ENCODE measurements at places on chromosomes 7 and 10.

- DNase-seq: no peak
These were observed 403.2 kb upstream of the MGMT start for GRCh38 chr10:129063877-129064276.

GRCh38 chr7:44211126-44211675, 10.4 kb downstream of the YKT6 start:
- DNase-seq: no peak

GRCh38 chr10:88077977-88078376, 214.6 kb downstream of the PTEN start:
- DNase-seq: no peak

DNA sequence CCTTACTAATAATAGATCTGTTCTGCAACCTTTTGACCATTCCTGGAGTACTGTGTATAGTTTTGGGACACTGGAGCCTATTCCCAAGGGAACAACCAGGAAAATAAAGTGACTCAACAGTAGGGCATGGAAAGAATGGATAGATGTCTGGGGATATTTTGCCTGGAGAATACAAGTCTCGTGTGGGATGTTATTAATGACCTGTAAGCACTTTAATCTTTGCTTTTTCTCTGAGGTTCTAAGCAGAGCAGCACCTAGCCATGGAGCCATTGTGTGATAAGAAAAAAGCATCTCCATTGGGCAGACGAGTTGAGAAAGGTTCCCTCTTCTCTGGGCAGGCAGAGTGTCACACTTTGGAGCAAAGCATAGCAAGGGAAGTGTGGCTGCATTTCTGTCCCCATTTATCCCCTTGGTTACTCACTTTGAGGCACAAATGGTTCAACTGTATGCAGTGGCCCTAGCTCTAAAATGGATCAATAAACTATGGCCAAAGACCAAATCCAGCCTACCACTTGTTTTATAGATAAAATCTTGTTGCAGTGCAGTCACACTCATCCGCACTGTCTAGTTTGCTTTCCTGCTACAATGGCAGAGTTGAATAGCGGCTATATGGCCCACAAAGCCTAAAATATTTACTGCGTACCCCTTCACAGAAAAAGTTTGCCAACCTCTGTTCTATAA, 21.0 kb upstream of the CCDC71L start:
- DNase-seq: no peak

DNA sequence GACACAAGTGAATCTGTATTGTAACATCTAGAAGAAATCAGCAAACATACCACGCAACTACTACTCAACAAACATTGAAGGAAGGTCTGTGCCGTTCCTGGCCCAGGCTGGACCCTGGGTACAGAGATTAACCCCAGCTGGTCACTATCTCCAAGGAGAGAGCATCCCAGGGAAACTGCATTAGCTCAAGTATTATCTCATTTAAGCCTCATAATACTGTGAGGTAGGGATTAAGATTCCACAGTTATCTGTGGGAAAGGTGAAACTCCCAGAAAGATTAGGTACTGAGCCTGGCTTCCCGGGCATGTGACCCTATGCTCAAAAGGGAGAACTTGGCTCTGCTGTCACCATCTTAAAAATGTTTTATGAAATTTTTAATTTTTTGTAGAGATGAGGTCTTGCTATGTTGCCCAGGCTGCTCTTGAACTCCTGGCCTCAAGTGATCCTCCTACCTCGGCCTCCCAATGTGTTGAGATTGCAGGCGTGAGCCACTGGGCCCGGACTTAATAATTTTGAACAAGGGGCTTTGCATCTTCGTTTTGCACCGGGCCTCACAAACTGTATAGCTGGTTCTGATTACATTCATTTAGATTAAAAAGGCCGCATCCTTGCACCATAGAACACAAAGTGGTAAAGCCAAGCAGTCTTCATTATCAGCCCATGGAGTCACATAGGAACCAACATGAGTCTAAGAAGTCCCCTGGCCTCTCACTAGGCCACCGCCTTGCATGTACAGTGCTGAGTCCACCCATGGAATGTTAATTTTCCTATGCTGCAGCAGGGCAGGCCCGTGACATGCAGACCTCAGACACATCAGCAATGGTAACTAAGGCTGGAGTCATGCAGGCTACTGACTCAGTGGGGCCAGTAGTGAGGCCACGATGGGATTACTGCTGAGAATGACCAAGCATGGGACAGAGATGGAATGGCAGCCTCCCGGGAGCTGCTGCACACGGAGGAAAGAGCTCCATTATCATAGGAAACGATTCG, 5.5 kb upstream of the CTBP2 start:
- DNase-seq: no peak

- no peak for DNase-seq
These were observed 105.6 kb downstream of the LYZL1 start for GRCh38 chr10:29394321-29394932.

GRCh38 chr10:308101-308500, 172.8 kb downstream of the ZMYND11 start:
- DNase-seq: no peak

GRCh38 chr10:73159038-73159648, 8.7 kb downstream of the ECD start:
- DNase-seq: peak; percentile 75

- no peak for DNase-seq
These were observed 6.6 kb downstream of the LEP start for GRCh38 chr7:128247640-128248194.

DNA sequence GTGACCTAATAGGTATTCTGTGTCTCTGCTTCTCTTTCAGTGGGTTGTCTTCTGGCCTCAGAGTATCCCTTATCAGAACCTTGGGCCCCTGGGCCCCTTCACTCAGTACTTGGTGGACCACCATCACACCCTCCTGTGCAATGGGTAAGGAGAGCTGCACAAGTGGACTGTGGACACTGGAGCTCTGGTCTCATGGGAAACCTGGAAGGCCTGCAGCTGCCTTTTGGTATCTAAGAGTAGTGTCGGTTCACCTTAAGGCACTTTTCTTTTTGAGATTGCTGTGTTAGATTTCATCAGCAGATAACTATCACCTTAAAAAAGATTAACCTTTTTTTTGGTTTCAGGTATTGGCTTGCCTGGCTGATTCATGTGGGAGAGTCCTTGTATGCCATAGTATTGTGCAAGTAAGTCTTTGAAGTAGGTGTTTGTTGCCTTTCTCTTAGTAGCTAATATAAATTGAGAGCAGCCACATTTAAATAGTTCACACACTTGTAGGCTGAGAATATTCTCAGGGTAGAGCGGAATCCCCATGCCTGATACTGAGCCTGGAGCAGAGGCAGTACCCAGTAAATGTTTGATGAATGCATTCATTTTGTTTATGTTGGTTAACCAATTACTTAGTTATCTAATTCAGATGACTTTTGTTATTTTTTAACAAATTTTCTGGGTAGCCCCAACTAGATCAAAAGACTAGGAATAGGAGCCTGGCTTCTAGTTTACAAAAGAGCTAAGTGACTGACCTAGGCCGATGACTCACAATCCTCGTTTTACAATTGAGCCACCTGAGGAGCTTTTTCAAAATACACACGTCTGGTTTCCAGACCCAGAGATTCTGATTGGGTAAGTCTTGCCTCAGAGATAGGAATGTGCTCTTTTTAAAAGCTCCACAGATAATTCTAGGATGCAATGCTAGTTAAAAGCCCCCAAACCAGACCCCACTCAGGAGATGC, 3.6 kb downstream of the TMEM254 start:
- no peak for DNase-seq

- DNase-seq: peak; percentile 60
These were observed 517.5 kb upstream of the GALNT17 start for GRCh38 chr7:70614237-70615045.

DNA sequence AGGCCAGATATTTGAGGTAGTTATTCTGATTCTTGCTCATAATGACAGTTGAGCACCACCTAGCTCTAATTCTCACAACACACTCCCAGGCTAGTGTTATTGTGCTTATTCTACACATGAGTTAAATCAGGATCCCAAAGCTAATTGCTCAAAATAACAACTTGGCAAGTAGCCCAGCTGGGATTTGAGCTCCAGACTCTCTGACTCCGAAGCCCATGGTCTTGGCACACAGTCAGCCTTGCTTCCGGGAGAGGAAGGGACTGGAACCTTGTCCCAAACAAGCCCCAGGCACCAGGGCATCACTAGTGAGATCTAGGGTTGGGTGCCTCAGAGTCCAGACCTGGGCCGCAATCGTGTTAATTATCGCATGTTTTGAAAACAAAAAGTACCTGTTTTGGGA, 101.4 kb downstream of the GPAM start:
- DNase-seq: no peak

GRCh38 chr7:123070702-123071286, 75.3 kb upstream of the TAS2R16 start:
- peak; percentile 3 for DNase-seq

DNA sequence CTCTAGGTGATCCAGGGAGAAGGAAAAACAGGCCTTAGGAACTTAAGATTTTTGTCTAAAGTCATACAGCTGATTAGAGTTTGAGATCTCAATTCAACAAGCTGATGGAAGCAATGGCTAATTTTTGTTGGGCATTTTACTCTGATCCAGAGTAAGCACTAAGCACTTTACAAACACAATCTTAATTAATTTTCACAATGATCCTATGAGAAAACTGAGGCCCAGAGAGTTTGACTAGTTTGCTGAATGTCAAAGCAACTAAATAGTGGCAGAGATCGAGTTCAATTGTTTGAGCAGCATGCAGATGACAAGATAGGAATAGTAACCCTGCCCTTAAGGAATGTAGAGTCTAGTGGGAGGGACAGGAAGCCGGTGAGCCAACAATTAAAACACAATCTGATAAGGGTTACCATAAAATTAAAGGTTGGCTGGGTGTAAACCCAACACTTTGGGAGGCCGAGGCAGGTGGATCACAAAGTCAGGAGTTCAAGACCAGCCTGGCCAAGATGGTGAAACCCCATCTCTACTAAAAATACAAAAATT, 13.5 kb upstream of the RPEL1 start:
- no peak for DNase-seq

GRCh38 chr7:70893971-70894715, 237.8 kb upstream of the GALNT17 start:
- DNase-seq: no peak

- peak; percentile 20 for DNase-seq
These were observed 10.6 kb upstream of the LIPM start for GRCh38 chr10:88791924-88792323.

DNA sequence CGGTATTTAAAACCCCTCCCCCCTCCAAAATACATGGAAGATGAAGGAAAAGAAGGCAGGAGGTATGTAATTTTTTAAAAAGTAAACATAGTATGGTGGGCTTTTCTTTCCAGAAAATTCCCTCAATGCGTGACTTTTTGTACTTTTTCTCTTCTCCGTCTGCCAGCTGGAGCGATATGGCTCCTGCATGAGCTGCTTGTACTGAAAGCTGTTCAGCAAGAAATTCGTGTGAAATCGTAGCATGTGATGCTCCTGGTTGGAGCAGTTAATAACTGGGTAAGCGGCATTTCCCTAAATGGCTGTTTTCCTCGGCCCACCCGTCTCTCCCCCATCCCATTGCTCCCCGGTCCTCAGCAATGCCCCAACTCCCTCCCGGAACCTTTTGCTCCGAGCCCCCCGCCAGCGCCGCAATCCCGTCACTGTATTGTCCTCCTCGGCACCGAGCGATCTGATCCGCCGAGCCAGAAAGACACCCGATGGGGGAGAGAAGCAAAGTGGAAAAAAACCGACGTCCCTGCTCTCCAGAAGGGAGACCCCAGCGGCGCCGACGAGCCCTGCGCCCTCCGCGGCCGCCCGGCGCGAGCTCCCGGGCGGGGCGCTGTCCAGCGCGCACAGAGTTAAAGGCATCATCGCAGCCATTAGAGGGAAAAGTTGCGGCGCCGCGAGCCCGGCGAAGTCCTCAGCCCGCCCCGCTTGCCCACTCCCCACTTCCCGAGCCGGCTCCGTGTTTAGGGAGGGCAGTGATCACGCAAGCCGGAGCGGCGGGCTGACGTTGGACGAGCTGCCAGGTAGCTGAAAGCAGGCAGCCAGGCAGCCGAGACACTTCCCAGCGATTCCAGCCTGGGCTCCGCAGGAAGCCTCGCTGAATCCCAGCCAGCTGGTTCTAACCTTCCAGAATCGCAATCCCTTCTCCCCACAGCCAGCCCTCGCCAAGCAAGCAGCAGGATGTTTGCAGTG, at the start of gene VSTM2A:
Gene VSTM2A, plus strand, starts transcription at position 707 of the 957 bp plus-strand sequence. CDS start 356 bp downstream, outside the sequence.
- DNase-seq: peak; percentile 2

DNA sequence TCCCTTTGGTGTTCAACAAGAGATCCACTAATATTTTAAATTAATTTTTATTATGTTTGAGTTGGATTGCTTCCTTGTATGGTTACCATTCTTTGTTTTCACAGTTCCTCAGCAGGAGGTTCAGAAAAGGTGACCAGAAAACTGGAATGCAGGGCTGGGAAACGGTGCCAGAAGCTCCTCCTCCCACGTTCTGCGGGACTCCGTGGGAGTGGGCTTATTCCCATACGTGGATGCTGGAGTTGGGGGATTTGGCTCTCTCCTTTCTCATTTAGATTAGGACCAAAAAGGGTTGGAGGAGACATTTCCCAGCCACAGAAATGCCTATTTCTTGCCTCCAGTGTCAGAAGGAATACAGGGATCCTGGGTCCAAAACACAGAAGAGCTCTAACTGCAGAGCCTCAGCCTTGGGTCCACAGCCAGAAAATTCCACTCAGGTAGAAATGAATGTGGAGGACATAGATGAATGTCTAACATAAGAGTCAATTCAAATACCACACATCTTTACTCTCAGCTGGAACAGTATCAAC, 56.0 kb downstream of the SORBS1 start:
- DNase-seq: no peak

GRCh38 chr7:74252893-74253292, 1.3 kb downstream of the RFC2 start:
- peak; percentile 69 for DNase-seq

DNA sequence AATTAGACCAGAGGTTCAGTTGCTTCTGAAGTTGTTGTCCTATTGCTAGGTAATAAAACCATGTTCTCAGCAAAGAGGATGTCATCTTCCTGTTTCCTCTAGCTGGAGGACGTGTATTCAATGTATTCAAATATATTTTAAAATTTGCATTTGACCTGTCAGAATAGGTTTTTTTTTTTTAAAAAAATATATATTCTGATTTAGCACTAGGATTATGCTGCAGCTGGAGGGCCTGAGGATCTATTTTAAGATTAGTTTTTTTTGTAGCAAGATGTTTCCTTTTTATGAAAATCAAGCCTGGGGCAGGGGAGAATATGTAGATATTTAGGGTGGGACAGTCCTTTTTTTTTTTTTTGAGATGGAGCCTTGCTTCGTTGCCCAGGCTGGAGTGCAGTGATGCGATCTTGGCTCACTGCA, 337.0 kb downstream of the FRMD4A start:
- no peak for DNase-seq

- no peak for DNase-seq
These were observed 683 bp downstream of the CDC123 start for GRCh38 chr10:12196531-12197211.
